ENCODE measurements at places on chromosomes 13 and 19. TPM values are rescaled to one million over a fixed set of nuclear protein-coding genes. Genes with fewer than 3 reads are reported as not detected.

Gene ZNF729
- total RNA-seq: not detected

Gene ZNF567
- 5.8 TPM for total RNA-seq

Gene ACTMAP
- total RNA-seq: under 0.01 TPM

Gene KLK11
- total RNA-seq: not detected

Gene C1QTNF9
- not detected for total RNA-seq

Gene C13orf42
- not detected for total RNA-seq

Gene ZNF486
- total RNA-seq: 7.6 TPM

Gene ZNF563
- total RNA-seq: 0.30 TPM

Gene AMER2
- not detected for total RNA-seq

Gene KCNRG
- total RNA-seq: 4.2 TPM

Gene NLRP7
- total RNA-seq: not detected

Gene ZNF442
- total RNA-seq: 0.32 TPM

Gene FGF22
- total RNA-seq: not detected

Gene IGFL1
- total RNA-seq: not detected
